Osteocyte (in vitro differentiated cells): ENCODE measurements at places on chromosomes 5 and 9. TPM values are rescaled to one million over a fixed set of nuclear protein-coding genes. Genes with fewer than 3 reads are reported as not detected.

Gene IFNA21
- not detected in 2 replicates for total RNA-seq

Gene PNPLA7
- 7.1 and 7.2 TPM in 2 replicates for total RNA-seq

Gene CDC20B
- total RNA-seq: not detected in 2 replicates

Gene ADAMTS2
- total RNA-seq: 10.7 and 12.2 TPM in 2 replicates

Gene CCDC171
- total RNA-seq: 4.5 and 5.4 TPM in 2 replicates

Gene FOXD4
- 0.24 and 0.43 TPM in 2 replicates for total RNA-seq

Gene SVEP1
- total RNA-seq: 2.8 and 3.1 TPM in 2 replicates

- DNase-seq: no peak
Observed at GRCh38 chr9:83418283-83418682, 119.9 kb downstream of the FRMD3 start.

- no peak for DNase-seq
Observed at GRCh38 chr9:15374825-15375224, 47.9 kb upstream of the SNAPC3 start.

GRCh38 chr5:56900395-56900794 is 9.0 kb upstream of the SETD9 start:
- no peak for DNase-seq

GRCh38 chr9:113596616-113597320 is 133.2 kb downstream of the RGS3 start:
- DNase-seq: no peak

GRCh38 chr5:91311697-91312501 is 71.2 kb downstream of the ARRDC3 start:
- peak; percentile 86 for DNase-seq

DNA sequence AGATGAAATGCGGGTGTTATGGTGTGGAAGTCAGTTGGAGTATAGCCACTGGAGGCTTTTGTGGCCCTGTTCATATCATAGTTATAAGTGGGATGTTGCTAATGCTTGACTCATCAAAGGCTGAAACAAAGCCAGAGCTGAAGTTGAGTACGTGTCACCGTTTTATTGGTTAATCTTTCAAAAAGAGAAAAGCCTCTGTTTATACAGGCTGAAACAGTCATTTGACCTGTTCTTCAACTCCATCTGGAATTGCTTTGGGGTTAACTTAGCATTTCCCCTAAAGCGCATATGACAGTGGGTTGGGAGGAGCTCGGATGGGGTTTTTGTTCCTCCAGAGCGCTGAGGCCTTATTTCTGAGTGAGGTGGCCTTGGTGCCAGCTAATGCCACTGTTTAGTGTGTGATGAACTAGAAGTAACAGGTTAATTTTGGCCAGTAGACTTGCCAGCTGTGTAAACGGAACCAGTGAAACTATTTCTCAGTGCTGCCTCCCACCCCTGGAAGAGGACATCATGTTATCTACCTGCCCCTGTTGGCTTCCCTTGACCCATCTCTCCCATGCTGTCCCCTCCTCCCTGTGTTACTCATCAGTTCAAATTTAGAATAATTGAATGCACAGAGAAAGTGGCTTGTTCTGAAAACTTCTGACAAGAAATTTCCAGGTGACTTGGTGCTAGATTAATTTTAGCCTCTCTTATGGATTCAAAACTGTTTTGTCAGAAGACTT is 34.2 kb downstream of the MTAP start:
- no peak for DNase-seq

DNA sequence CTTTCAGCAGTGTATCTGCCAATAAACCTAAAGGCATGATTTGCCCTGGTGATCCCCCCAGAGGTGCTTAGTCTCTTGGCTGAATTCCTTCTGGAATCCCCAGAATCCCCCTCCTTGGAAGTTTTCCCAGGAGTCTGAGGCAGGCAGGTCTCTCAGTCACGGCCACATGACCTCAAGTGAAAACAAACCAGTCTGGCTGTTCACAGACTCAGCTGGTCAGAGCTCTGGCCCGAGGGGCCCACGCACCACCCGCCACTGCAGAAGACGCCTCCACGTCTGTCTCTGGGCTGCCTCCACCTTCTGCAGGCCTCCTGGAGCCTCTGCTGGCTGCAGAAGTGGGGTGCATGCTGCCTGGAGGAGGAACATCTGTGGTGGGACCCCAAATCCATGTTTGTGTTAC is 52.5 kb downstream of the HRH2 start:
- DNase-seq: no peak

DNA sequence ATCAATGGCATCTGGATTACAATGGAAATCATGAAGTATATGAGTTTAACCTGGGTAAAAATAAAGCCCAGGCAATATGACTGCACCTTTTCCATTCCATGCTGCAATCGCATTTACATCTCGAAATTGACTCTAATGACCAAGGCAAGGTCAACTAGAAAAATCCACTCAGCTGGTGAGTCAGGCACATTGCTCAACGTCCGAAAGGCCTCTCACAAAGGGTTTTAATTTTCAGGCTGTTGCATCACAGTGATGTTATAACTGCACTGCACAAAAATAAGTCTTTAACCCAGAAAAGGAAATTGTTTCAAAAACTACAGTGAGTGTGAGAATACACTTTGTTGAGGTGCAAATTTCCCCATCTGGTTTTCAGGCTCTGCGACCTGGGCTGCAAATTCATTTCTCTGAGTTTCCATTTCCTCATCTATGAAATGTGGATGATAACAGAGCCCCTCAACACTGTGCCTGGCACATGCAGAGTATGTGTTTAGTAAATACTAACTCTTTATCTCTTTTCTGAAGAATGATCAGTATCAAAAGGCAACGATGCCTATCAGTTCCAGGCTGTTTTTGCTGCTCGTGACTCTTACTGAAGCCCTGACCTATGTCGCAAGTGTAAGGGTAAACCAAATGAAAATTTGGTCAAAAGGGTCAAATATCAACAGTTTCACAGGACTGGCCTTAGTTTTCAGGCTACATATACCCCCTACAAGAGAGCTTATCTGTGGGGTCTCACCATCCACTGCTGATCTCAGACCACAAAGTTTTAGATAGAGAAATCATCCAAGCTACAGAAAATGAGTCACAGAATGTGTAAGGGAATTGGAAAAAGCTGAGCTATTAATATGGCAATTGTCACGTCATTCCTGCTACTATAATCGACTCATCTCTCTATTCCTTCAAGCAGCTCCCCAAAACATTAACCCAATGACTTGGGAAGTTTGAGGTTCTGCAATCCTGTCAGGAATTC is 4.1 kb downstream of the NFIL3 start:
- DNase-seq: peak; percentile 77

DNA sequence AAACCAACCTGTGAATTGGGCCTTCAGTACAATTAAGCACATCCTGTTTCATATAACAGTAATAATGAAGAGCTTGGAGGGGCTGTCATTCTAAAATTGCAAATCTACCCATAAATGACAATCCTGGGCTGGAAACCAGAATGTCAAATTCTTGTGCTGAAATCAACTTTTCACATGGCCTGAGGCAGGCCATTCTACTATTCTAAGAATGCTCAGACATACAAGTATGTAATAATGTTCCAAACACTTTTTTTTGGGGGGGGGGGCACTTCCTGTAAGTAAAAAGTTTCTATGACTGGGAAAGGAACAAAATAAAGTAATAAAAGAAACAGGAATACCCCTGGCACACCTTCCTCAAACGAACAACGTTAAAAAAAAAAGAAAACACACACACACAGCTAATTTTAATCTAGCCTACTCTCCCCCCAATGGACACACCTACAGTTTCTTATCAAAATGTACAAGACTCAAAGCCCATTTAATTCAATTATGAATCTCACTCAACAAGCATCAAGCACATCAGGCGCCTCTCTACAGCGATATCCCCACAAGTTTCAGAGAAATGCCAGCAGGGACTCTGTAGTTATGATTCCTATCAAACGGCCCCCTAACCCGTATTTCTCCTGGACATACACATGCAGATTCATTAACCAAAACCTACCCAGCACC is 1.4 kb downstream of the ETF1 start:
- no peak for DNase-seq

DNA sequence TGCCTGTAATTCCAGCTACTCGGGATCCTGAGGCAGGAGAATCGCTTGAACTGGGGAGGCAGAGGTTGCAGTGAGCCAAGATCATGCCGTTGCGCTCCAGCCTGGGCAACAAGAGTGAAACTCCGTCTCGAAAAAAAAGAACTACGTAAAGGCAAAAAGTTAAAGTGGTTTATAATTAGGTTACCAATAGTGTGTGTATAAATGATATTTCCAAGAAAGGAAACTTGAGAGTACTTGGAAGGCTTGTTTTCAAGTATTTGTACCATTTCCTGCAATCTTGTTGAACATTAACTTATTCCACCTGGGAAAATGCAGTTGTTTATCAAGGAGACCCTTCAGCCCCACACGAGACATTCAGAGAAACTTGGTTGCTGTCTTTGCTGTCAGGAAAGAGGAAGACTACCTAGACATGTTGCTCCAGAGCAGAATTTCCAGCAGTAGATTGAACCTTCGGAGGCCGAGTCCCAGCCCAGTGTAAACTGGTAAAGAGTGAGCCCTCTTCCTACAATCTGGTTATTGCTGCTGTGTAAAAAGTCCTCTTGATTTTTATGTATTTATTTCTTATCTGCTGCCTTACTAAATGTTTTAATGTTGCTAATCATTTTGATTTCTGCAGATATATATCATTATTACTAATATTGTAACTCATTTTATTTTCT is 30.1 kb downstream of the STXBP1 start:
- no peak for DNase-seq

DNA sequence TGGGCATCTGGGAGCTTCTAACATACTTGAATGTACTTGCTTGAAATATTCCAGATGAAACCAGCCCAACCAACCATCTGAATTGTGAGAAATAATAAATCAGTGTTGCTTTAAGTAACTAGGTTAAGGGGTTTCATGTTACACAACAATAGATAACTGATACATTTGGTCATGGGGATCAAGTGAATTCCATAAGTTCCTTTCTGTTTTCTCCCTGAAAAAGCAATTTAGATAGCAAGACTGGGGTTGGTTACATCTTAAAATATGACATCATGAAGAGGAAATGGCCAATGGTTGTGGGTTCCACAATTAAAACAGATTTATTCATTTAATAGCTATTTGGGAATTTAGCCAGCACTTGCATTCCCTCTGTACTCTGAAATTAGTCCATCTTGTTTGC is 559.7 kb downstream of the TLR4 start:
- DNase-seq: no peak

- DNase-seq: no peak
Observed at GRCh38 chr5:108801776-108802175, 54.1 kb downstream of the FER start.

GRCh38 chr5:1291611-1292080 is 3.2 kb downstream of the TERT start:
- peak; percentile 72 for DNase-seq

DNA sequence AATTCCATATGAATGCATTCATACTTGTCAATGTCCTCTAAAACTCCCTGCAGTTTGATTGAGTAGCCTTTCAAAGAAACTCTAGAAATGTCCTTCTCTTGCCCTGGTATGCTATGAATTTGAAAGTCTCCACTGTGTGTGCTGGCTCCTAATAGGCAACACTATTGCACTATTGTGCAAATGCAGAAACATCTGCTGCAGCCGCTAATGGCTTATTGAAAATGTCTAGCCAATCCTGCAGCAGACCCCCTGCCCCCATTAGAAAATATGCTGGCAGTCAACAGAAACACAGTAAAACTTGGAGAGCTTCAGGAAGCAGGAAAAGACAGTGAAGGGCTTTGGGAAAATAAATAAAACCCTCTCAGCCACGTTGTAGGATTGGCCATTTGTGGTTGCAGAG is 87.3 kb upstream of the GRAMD2B start:
- DNase-seq: no peak

DNA sequence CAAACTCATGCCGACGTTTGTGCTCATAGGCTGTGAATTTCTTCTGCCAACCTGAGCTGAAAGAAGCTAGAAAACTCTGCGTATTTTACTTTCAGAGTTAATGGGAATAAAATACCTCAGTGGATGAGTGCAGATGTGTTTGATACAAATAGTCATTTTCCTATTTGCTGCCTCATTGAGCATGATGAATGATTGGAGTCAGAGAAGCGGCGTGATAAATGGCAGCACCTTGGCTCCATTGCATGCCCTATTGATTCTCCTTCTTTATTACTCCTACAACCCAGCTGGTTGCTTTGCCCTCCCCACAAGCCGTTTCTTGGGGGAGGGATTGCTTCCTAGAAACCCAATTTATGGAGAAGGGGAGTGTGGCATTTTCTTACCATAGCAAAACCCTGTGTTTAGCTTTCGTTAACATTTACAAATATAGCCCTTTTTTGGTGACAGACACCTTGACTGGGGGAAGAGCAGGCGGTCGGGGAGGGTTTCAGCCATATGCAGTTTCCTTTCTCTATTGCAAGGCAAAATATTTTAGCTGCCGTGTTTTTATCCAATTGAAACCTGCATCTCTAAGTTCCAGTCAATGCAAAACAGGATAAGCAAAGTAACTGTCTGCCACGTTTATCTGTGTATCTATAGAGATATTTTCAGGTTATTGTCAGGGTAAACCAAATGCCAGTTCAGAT is 93.1 kb upstream of the TBCA start:
- no peak for DNase-seq

- DNase-seq: no peak
Observed at GRCh38 chr9:81112627-81113452, 576.5 kb downstream of the TLE1 start.

DNA sequence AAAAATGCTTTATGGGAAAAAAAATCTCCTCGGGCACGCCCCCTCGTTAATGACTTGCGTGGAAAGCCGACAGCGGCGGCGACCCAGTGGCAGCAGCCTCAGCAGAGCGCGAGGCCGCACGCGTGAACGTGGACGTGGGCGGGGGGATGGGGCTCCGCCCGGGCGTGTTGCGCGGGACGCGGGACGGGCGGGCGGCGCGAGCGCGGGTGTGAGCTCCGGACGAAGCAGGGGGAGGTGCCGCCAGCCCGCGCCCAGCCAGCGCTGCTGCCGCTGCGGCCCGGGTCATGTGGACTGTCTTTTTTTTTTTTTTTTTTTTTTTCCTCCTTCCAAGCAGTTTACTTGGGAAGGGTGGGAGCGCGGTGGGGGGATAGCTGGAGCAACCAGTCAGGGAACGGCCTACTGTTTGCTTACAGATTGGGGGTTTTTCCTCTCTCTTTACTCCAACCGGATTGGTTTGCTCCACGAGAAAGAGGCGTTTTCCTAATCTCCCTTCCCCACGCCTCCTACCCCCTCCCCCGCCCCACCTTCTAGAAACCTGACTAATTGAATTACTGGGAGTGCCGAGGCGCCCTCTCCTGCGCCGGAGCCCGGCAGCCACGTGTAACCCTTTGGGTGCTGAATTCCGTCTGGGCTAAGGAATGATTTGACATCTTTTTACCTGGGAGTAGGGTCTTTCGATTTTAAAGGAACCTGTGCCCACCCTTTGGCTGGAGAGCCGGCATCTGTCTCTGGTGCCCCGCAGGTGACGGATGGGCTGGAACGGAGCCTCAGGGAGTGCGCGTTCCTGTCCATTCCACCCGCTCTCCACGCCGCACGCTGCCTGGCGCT is 1.7 kb upstream of the EFNA5 start:
- DNase-seq: peak; percentile 93
